ENCODE measurements at places on chromosomes 16 and 17.
A peak's percentile ranks its signal among the peaks of the same experiment; 100 is the strongest.

DNA sequence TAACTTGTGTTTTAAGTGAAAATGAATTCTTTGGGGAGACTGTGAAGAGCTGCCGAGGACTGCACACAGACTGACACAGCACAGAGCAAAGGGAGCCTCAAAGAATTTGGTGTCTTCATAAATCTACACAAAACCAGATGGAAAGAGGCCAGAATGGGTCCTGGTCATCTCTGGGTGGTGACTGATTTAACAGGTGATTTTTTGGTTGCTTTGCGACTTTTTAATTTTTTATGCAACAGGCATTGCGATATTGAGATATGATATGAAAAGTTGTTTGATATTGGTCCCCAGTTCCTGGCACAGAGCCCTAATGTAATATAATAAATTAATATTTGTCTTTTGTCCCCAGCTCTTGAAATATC, 12.6 kb upstream of the EIF1 start:
- H3K4me3 ChIP-seq = no peak overlapping the region
- H3K27me3 ChIP-seq = no peaks in the 10 kb centered on the region
- no peak for DNase-seq
- H3K27ac ChIP-seq = no peak overlapping the region
- H3K4me1 ChIP-seq = peaks cover 11% of the 10 kb centered on the region

DNA sequence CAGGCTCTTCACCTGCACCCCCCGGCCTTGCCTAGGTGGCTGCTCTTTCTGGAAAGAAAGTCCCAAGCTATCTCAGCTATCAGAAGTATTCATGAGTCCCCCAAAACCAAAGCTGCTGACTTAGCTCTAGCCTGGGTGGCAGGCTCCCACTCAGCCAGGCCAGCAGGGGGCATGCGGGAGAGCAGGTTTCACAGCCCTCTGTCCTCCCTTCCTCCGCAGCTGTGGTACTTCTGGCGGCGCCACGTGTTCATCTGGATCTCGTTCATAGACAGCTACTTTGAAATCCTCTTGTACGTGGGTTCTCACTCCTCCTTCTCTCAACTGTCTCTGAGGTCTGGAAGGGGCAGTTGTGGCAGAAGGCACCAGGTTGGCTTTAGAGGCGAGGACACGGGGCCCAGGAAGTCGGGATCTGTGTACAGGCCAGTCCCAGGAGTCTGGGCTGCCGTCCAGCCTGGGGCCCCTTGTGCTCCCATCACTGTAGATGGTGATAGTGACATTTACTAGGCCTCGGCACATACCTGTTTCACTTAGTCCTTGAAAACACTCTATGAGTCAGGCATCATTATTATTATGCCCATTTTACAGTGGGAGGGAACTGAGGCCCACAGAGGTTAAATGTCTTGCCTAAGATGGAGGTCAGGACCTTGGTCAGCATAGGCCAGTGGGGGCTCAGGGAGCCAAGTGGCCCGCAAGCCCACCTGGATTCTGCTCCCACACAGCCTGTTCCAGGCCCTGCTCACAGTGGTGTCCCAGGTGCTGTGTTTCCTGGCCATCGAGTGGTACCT, 12.9 kb downstream of the TRPV2 start:
- no peak overlapping the region for H3K4me3 ChIP-seq
- peaks cover 7% of the 10 kb centered on the region for H3K4me1 ChIP-seq
- H3K36me3 ChIP-seq = no peaks in the 10 kb centered on the region
- H3K27me3 ChIP-seq = no peaks in the 10 kb centered on the region

- H3K4me1 ChIP-seq = no peaks in the 10 kb centered on the region
- no peak overlapping the region for H3K27ac ChIP-seq
- DNase-seq = no peak
- H3K36me3 ChIP-seq = peaks cover 87% of the 10 kb centered on the region
- H3K27me3 ChIP-seq = no peaks in the 10 kb centered on the region
Observed at GRCh38 chr16:15607700-15608396, 35.1 kb downstream of the MARF1 start.

GRCh38 chr16:77790912-77791311, 2.5 kb downstream of the VAT1L start:
- no peak overlapping the region for H3K27ac ChIP-seq
- H3K36me3 ChIP-seq = no peaks in the 10 kb centered on the region
- peaks cover 54% of the 10 kb centered on the region for H3K27me3 ChIP-seq
- H3K4me3 ChIP-seq = no peak overlapping the region

- peaks cover 54% of the 10 kb centered on the region for H3K4me1 ChIP-seq
- H3K4me3 ChIP-seq = no peak overlapping the region
- H3K36me3 ChIP-seq = no peaks in the 10 kb centered on the region
- peak; percentile 31 for DNase-seq
Observed at GRCh38 chr17:66349521-66350254, 47.3 kb downstream of the PRKCA start.

- no peaks in the 10 kb centered on the region for H3K36me3 ChIP-seq
- no peak overlapping the region for H3K4me3 ChIP-seq
- no peak overlapping the region for H3K27ac ChIP-seq
- peak; percentile 1 for DNase-seq
Observed at GRCh38 chr16:7744546-7745264, 412.1 kb downstream of the RBFOX1 start.

DNA sequence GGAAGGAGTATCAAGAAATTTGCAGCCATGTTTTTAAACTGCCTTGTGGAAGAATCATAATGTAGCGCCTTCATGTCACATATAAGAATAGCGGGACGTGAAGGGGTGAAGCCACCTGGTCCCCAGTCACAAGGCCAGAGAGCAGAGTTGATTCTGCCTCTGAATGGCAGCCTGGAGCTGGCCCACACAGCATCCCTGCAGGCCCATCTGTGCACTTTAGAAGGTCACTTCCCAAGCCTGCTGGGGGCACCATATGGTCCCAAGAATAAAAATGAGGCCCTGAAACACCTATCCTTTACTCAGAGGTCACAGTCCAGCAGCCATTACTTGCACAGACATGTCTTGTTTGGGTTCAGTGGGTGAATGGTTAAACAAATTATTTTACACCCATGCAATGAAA, 15.0 kb downstream of the CD300E start:
- H3K27me3 ChIP-seq = no peaks in the 10 kb centered on the region
- DNase-seq = no peak
- no peak overlapping the region for H3K27ac ChIP-seq
- no peaks in the 10 kb centered on the region for H3K36me3 ChIP-seq
- no peaks in the 10 kb centered on the region for H3K4me1 ChIP-seq

DNA sequence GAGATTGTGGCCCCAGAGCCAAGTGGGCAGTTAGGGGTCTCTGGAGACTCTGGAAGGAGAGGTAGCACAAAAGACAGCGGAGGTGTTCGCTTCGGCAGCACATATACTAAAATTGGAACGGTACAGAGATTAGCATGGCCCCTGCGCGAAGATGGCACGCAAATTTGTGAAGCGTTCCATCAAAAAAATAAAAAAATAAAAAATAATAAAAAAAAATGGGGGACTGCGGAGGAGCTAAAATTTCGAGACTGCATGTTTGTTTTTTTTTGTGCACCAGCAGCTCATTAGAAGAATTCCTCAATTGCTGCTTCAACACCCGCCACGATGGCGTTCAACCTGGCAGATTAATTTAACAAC, 39.1 kb downstream of the IGF2BP1 start:
- no peak for DNase-seq
- peaks cover 59% of the 10 kb centered on the region for H3K36me3 ChIP-seq

DNA sequence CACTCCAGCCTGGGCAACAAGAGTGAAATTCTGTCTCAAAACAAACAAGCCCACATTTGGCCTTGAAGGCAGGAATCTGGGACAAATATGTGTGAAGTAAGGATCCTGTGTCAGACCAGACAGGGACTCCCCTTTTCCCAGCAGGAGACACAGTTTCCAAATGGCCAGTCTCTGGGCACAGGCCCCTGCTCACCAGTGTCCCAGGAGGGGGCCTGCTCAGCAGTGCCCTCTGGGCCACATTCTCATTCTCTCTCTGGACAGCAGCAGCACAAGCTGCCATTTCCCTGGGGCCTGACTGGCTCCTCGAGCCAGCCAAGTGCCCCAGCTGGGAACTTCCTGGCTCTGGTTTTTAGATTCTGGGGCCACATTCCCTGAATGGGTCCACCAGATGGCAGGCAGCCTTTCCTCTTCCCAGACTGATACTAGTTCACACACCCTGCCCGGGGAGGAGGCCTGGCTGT, 11.7 kb upstream of the MNT start:
- H3K27ac ChIP-seq = no peak overlapping the region
- H3K36me3 ChIP-seq = peaks cover 23% of the 10 kb centered on the region
- DNase-seq = no peak
- no peaks in the 10 kb centered on the region for H3K27me3 ChIP-seq
- H3K4me3 ChIP-seq = no peak overlapping the region

- no peak overlapping the region for H3K27ac ChIP-seq
- H3K27me3 ChIP-seq = peaks cover 13% of the 10 kb centered on the region
- no peaks in the 10 kb centered on the region for H3K4me1 ChIP-seq
Observed at GRCh38 chr16:15808071-15808470, 48.8 kb downstream of the MYH11 start.

DNA sequence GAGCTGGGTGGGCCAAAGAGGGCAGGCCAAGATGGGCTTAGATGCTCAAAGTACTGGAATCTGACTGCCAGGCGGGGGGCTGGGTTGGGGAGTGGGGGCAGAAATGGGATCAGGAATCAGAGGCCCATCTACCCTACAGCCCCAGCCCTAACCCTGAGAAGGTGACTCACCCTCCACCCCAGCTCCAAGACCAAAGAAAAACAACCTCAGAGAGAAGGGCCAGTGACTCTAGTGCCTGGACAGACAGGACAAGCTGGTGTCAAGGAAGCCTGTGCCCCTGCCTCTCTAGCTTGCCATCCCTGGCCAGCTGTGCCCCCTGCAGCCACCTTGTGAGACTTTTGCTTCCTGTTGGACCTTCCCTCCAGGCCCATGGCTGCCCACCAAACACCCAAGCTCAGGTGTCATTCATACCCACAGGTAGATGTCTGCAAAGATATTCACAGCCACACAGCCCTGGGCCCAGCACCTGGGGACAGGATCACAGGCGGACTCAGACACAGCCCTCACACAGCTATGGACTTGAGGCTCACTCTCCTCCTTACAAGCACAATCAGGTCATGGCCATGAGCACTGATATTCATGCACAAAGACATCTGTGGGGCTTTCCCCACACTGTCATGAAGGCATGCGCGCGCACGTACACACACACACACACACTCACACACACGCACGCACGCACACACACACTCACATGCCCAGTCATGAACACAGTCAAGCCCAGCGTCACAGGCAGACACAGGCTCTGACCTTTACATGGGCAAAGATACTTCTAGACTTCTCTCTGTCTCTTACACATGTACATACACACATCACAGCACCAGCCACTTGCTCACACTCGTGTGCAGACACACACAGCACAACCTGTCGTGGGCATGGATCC, 2.8 kb downstream of the WNT3 start:
- H3K27ac ChIP-seq = no peak overlapping the region
- H3K4me3 ChIP-seq = no peak overlapping the region
- peaks cover 16% of the 10 kb centered on the region for H3K4me1 ChIP-seq
- H3K36me3 ChIP-seq = no peaks in the 10 kb centered on the region

GRCh38 chr17:71183066-71183660, 937.7 kb upstream of the SOX9 start:
- DNase-seq = peak; percentile 23
- H3K36me3 ChIP-seq = no peaks in the 10 kb centered on the region
- H3K4me1 ChIP-seq = peaks cover 5% of the 10 kb centered on the region
- no peak overlapping the region for H3K27ac ChIP-seq
- H3K27me3 ChIP-seq = no peaks in the 10 kb centered on the region
- no peak overlapping the region for H3K4me3 ChIP-seq

- DNase-seq = no peak
- H3K36me3 ChIP-seq = no peaks in the 10 kb centered on the region
- H3K4me3 ChIP-seq = no peak overlapping the region
- H3K27ac ChIP-seq = no peak overlapping the region
- peaks cover under 1% of the 10 kb centered on the region for H3K4me1 ChIP-seq
Observed at GRCh38 chr16:20683812-20684211, 13.7 kb downstream of the ACSM1 start.

GRCh38 chr17:49723423-49723822, 15.7 kb upstream of the SLC35B1 start:
- H3K36me3 ChIP-seq = peaks cover 30% of the 10 kb centered on the region
- no peaks in the 10 kb centered on the region for H3K27me3 ChIP-seq
- peak overlapping the region; percentile 66 for H3K27ac ChIP-seq

GRCh38 chr17:70564006-70564620, 394.8 kb downstream of the KCNJ2 start:
- no peaks in the 10 kb centered on the region for H3K27me3 ChIP-seq
- H3K27ac ChIP-seq = no peak overlapping the region
- H3K36me3 ChIP-seq = no peaks in the 10 kb centered on the region
- no peak overlapping the region for H3K4me3 ChIP-seq

DNA sequence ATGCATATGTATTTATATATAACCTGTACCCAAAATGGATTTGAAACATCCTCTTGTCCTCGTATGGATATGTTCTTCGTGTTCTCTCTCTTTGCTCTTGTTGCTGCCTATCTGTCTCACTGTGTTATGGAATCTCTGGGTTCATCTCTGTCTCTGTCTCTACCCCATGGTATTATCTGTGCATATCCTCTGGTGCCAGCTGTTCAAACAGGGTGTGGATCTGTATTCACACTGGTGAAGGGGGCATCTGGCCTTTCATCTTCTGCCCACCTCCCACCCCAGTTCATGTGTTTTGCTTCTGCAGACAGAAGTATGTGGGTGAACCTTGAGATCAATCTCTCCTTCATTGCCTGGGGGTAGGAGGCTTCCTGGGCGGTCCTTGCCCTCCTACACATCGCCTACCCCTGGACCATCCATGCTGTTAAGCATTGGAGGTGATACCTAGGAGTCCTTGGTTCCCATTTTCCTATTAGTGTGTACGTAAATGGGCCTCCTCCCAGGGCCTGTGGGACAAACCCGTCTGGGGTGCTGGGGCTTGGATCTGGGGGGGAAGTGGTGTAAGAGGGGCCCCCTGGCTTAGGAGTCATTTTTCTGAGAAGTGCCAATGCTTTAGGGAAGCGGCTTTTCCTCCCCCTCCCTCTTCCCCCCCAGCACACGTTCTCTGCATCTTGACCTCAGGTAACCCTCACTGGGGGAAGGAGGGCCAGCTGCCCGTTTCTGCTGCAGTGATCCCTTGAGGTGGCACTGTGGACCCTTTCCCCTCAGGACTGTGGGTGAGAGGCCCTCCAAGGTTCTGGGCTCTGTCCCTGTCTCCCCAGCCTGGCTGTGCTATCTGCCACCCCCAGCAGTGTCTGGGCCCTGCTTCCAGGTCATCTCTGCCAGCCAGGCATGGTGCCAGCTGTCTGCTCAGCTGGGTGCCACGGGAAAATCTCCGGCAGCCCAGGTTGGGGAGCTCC, 21.1 kb downstream of the RARA start:
- H3K4me3 ChIP-seq = no peak overlapping the region
- H3K27me3 ChIP-seq = no peaks in the 10 kb centered on the region
- H3K4me1 ChIP-seq = peaks cover 61% of the 10 kb centered on the region
- peaks cover 32% of the 10 kb centered on the region for H3K36me3 ChIP-seq
- DNase-seq = no peak

DNA sequence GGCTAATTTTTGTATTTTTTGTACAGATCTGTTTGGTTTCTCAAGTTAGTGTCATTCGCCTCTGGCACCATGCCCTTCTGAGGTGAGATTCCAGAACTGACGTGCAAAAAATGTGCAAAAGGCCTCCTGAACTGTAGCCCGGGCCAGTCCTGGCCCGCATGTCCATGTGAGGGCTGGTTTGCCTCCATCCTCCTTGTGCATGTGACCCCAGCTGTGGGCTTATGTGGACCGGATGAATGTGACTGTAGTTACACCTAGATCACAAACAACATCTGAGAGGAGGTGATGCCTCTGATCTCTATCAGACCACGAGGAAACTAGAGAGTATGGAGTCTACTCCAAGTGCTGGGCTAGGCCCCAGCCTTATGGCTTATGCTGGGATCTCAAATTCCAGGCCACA, 241.6 kb downstream of the XYLT1 start:
- H3K27me3 ChIP-seq = no peaks in the 10 kb centered on the region
- H3K36me3 ChIP-seq = no peaks in the 10 kb centered on the region
- H3K4me3 ChIP-seq = no peak overlapping the region
- DNase-seq = no peak
